Fibroblast of mammary gland (primary cell): ENCODE measurements at places on chromosomes 6 and 20.
A peak's percentile ranks its signal among the peaks of the same experiment; 100 is the strongest.

GRCh38 chr6:29752451-29753308 is 29.4 kb downstream of the HLA-F start:
- DNase-seq, result peak; percentile 91

- no peak for DNase-seq
These were observed 197.6 kb downstream of the DTNBP1 start for GRCh38 chr6:15465212-15465611.

- no peak for DNase-seq
These were observed 24.0 kb upstream of the MYT1 start for GRCh38 chr20:64140061-64140931.

- DNase-seq, result peak; percentile 30
These were observed 70.0 kb upstream of the TBXT start for GRCh38 chr6:166237617-166238016.

GRCh38 chr6:14520029-14520428 is 402.5 kb downstream of the CD83 start:
- DNase-seq, result peak; percentile 28

DNA sequence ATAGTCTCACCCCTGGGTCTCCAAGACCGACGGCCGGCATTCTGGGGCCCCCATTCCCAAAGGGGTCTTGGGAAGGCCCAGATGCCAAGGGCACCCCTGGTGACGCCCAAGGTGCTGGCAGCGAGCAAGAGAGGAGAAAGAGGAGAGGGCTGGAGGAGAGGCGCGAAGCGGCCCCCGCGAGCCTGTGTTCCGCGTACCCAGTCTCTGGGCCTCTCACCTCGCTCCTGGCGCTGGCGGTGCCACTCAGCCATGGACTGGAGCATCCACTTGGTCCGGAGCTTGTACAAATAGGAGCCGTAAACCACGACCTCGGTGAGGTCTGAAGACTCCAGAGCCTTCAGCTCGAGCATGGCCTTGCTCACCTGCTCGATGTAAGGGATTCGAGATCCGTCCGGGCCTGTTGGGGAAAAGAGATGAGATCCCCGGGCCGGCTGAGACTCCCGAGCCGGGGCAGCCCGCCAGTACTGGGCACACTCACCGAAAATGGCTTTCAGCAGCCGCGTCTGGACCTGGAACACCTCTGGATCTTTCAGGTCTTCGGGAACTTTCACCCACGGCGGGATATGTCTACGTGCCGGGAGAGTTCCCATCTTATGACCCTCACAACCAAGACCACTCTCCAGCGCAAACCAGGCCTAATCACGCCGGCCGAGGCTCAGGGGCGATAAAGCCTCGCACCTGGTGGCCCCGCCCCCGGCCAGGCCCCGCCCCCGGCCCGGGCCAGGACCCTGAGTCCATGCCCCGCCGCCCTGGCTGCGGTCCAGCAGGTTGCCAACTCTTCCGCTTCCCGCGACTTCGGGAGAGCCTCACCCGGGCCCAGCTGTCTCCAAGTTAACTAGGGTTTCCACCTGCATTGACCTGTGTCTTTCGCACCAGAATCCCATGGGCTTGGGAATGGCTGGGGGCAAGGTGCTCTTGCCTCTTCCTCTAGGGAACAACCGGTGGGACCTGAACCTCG is at the start of gene DPPA5:
TSS of gene DPPA5 (minus strand) at position 641 of the 958 bp plus-strand sequence. CDS start at position 590, 51 bp downstream.
- DNase-seq, result no peak
